ENCODE measurements at places on chromosomes 3 and 15.

GRCh38 chr3:196868297-196868661 is 559 bp downstream of the SENP5 start:
- DNase-seq, result peak; percentile 15

DNA sequence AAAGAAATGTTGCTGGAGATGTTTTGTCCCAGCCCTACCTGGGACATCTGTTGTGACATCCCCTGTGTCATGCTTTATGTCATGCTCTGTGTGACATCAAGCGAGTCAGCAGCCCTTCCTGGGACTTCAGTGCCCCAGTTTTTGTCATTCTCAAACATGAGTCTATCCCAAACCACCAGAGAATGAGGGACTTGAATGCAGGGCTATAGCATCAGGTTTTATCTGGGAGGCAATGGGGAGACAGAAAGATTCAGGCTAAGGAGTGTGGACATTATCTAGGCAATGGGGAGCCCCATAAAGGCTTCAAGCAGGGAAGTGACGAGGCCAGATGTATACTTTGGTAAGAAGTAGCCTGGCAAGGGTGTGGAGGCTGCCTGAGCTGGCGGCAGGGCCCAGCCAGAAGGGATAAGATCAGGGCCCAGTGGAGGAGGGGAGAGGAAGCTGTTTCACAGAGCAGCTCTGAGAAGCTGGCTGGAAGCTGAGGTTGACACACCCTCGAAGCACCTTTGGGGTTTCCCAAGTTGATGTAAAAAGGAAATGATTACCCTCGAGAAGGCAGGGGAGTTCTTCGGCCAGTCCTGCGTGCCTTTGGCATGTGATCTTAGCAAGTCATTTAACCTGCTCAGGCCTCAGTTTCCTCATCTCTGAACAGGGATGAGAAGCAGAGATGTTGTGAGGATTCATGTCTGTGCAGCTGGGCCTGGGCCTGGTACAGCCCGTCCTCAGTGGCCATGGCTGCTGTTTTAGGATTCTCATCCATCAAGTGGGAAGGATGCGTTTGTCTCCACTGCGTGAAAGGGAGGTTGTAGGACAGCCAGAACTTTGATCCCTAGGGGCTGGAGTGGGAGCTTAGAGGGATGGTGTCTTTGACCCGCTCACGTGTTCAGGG is 34.3 kb downstream of the IRAK2 start:
- peak; percentile 35 for DNase-seq

- no peak for DNase-seq
These were observed 683.6 kb upstream of the ARPP21 start for GRCh38 chr3:34955680-34956079.

- DNase-seq, result no peak
These were observed 62.3 kb upstream of the CPOX start for GRCh38 chr3:98655666-98656065.

- DNase-seq, result no peak
These were observed 60.8 kb upstream of the ARHGEF26 start for GRCh38 chr3:154060238-154061000.

DNA sequence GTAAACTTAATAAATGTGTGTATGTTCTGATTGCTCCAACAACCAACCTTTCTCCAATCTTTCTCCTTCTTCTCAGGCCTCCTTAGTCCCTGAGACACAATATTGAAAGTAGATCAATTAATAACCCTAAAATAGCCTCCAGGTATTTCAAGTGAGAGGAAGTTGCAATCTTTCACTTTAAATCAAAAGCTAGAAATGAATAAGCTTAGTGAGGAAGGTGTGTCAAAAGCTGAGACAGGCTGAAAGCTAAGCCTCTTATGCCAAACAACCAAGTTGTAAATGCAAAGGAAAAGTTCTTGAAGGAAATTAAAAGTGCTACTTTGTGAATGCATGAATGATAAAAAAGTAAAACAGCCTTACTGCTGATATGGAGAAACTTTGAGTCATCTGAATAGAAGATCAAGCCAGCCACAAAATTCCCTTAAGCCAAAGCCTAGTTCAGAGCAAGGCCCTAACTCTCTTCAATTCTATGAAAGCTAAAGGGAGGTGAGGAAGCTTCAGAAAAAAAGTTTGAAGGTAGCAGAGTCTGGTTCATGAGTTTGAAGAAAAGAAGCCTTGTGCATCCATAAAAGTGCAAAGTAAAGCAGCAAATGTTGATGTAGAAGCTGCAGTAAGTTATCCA is 38.6 kb downstream of the CCDC80 start:
- DNase-seq, result no peak

DNA sequence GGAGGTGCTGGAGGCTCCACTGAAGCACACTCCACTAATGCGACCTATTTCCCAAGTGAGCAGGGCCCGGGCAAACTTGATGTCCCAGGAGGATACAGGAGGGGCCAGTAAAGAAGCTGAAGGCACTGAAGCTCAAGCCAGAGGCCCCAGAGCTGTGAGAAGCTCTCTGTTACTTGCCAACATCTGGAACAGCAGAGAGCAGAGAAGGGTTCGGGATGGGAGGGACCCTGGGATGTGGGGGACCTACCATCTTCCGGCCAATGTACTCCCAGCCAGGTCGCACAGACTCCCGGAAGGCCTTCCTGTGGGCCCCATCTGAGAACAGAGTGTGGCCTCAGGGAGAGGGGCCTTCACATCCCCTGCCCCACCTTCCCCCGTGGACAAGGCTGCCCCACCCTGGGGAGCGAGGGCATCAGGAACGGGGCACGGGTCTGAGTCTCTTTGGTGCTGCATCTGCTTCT is 3.1 kb downstream of the HHATL start:
- no peak for DNase-seq

GRCh38 chr3:42745776-42746454 is 27.1 kb downstream of the CCDC13 start:
- DNase-seq, result no peak

DNA sequence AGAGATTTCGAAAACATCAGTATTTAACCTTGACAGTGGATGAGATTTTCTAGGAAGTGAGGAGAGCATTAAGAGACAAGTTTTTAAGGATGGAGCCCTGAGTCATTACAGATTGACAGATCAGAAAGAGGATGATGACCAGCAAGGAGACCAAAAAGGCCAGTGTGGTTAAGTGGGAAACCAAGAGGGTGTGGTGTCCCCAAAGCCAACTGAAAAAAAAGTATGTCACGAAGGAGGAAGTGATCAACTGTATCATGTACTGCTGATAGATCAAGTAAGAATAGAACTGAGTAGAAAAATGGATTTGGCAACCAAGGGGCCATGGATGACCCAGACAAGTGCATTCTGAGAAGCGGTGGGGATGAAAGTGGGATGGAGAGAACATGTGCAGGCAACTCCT is 491.8 kb downstream of the FHIT start:
- no peak for DNase-seq

DNA sequence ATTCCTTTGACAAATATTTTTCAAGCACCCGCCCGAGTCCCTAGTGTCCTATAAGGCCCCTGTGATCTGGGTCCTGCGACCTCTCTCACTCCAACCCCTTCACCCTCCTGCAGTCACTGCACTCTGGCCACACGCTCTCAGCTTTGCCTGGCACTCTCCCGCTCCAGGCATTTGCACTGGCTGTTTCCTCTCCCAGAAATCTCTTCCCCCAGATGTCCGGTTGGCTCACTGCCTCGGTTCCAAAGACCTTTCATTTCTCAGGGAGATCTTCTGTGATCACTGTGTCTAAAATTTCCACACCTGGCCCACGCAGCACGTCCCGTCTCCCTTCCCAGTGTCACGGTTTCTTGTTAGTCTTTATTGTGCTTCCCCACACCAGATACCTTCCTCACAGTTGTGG is 97.4 kb downstream of the WNT7A start:
- no peak for DNase-seq

DNA sequence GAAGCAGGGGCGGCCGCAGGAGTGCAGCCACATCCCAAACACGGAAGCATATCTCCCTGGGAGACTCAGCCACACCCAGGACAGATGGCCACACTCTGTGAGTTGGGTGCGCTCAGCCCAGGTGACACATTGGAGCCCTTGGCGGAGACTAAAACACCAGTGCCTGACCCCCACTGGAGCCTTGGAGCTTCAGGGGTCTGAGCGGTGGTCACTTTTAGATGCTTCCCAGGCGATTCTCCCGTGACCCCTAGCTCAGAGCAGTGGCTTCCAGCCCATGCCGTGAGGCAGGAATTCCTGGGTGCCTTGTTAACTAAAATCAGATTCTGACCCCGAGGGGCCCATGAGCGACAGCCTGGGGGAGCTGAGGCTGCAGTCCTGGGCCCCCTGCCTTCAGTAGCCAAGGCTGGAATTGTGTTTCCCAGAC is 54.5 kb downstream of the PLXNA1 start:
- DNase-seq, result no peak

DNA sequence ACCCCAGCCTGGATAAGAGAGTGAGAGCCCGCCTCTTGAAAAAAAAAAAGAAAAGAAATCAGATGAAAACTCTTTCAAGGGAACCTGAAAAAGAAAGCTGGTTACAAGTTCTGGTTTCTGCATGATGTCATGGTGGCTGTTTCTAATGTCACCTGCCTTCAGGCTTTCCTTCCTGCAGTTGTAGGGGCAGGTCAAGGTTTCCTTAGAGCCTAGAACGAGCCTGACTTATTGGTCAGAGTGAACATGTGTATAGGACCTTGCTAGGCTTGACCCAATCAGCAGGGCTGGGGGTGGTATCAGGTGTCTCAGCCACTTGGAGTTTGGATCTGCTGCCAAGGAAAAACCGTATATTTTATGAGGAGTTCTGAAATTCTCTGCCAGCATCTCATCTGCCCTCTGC is 3.8 kb downstream of the IVD start:
- DNase-seq, result no peak

DNA sequence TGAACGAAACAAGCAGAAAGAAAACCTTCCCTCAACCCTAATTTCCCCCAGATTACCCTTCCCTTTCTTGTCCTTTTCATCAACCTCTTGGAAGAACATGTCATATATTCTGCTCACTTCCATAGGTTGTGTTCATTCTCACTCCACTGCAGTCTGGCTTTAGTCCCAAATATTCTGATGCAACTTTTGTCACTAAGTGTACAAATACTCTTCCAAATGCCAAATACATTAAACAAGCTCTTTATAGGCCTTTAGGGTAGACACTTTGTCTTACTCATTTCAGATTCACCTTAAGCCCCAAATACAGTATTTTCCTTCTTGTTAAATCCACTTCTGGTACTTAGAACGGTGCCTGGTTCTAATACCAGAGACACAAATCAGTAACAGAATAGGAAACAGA is 406.5 kb upstream of the CDIN1 start:
- DNase-seq, result no peak

GRCh38 chr3:58117561-58118181 is 93.1 kb downstream of the DNASE1L3 start:
- DNase-seq, result no peak

DNA sequence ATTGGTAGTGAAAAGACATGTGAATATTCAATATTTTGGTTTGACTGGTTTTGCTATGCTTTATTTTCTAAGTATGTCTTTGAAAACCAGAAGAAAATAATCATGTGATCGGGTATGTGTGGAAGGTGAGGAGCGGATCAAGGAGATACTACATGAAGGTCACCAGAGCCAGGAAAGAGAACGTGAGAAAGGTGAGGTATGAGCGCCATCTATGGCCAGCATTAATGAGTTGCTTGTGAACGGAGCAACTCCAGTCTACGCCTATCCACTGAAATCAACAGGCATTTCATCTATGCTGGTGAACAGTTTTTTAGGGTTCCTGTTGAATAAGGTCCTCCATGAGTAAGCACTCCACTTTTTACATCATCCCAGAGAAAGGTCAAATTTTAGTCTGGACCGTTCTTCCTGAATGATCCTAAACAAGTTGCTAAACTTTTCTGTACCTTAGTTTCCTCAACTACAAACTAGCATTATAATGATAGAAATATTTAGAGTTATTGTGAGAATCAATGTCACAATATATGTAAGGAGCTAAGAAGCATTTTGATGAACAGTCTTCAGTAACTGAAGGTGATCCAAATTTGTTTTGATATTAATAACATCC is 1435.2 kb upstream of the CADM2 start:
- DNase-seq, result no peak

DNA sequence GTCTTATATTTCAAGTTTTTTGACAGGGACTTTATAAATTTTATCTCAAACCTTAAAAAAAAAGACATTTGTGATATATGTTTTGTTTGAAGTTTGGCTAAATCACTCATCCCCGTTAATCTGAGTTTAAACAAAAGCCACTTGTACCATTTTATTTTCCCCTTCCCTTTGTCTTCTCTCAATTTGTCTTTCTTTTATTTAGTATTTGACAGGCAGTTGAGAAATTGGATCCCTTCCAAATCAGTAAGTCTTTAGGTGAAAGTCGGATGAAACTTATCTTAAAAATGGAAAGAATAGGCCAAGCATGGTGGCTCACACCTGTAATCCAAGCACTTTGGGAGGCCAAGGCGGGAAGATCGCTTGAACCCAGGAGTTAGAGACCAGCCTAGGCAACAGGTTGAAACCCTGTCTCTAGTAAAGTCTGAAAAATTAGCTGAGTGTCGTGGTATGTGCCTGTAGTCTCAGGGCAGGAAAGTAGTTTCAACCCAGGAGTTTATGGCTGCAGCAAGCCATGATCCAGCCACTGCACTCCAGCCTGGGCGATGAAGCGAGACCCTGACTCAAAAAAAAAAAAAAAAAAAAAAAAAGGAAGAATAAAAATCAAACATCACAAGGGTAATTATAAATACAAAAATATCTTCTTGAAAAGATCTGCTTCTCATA is 394.6 kb upstream of the TPM1 start:
- no peak for DNase-seq

DNA sequence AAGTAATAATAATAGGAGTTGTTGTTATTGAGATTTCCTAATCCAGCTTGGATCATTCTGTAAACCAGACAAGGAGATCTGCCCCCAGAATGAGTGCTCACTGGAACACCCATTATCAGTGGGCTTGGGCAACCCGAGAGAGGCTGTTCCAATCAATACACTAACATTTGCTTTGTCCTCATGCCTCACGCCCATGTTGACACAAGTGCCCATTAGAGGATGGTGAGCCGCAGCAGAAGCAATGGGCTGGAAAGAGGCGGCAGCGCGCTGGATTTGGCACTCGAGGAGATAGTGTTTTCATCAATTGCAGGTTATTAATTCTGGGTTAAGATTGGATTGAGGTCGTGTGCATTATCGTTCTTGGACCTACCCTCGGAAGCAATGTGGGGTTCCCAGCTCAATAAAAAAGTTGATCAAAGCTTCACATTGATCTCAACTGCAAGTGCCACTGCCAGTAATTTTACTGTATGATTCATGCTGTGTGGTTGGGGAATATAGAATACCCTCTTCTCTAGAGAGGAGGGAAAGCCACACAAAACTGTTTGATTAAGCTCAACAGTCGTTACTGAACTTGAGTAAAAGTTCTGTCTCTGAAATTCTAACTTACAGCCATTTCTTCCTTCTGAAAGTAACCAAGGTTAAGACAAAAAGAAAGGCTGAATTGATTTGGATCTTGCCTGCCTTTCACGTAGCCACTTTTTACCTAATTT is 15.7 kb downstream of the LYZL4 start:
- DNase-seq, result no peak
